ENCODE measurements at places on chromosomes 2 and 18.

- DNase-seq, result no peak
These were observed 19.5 kb downstream of the B3GNT7 start for GRCh38 chr2:231415029-231415428.

DNA sequence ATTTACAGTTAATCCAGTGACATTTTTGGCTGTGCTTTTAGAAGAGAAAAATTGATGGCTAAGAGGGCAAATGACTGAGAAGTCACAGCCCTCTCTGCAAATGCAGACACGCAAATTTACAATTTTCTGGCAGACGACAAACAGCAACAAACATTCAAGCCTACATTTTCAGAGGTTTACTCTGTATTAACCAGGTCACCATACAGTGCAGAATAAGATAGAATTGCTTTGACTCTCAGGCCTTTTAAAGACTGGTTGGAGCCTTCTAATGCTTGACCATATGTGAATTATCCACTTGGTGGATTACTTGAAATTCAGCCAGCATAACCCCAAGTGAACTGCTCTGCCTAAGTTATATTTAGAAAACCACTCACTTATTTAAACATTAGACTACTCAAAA, 280.9 kb upstream of the STON1 start:
- DNase-seq, result no peak

DNA sequence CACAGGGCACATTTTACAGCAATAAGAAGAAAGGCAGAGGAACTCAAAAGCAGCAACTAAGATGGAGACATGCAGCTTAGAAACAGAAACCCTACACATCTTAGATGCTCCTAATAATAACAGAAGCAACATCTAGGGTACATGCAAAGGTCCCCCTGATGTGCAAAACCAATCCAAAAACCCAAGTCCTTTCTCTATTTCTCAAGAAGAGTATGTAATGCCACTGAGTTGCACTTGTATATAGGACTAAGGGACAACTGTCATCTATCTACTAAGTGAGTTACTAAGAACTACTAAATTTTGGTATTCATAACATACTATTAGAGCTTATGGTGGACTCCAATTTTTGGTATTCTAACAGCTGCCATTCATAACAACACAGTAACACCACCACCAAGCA, 28.4 kb downstream of the HNRNPLL start:
- no peak for DNase-seq

DNA sequence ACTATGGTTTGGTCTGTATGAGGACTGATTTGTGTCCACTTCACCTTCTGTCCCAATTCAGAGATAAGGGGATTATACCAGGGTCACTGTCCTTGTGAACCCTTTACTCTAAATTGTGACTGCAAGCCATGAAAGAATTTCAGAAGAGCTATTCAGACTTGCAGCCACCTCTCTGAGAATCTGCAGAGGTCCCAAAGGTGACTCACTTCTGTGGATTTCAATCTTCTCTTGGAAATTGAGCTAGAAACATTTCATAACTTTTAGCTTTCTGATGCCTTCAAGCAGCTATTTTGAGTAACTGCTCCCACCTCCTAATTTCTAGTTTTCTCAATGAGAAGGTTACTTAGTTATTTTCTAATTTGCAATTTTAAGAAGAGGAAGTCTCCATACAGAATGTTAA, 1242.4 kb upstream of the ACVR2A start:
- no peak for DNase-seq

DNA sequence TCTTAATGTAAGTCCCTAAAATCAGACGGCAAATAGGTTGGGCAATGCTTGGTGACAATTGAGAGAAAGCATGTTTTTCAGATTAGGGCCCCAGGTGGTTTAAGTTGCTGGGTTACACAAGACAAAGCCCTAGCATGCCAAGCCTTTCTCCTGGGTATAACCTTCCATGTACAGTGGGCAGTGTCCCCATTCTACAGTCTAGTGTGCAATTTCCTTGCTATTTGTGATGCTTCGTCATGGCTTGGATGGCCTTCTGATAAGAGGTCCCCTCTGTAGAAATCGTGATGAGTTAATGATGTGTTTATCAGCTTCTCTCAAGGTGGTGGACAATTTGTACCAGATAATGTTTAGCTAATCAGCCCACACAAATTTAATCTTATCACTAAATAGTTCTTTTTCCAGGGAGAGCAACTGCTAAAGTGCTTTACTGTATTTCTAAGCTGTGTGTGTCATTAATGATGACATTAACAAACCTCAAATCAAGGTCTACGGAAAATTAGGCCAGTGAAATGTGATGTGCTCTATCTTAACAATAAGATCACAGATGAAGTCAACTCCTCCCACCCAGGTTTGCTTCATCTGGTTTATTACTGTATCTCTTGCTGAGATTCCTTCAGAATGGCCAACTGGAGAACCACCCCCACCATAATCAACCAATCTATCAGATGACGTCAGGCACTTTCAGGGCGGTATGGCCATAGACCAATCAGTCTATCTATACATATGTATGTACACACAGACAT, 61.7 kb downstream of the PLB1 start:
- no peak for DNase-seq

DNA sequence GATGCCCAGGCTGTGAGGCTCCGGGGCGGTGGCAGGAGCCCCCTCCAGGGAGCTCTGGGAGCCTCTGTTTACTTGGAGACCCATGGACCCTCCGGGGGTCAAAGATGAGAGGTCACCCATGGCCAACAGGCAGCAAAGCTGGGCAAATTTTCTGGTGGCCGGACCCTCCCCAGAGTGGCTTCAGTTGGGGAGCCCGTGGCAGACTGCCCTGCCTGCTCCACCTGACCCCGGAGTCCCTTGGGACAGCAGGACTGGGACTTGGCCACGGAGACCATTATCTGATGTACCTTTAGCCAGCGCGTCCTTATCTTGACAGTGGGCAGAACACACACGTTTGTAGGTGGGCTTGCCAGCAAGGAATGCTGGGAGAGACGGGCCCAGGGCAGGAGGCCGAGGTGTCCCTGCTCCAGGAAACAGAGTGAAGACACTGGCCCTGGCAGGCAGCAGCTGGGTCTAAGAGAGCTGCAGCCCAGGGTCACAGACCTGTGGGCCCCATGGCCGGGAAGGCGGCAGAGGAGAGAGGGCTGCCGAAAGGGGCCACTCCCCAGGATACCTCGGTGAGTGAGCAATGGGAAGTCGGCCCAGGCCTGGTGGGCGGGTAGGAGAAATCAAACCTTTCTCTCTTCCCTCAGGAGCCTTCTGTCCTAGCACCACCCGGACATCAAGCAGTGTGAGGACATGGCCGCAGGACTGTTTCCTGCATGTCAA, at the start of the genes ABCG5 and ABCG8:
ABCG5 (minus strand) TSS at position 280 of the 708 bp plus-strand sequence; CDS start at position 120, 160 bp downstream.
ABCG8 (plus strand) TSS at position 412 of the 708 bp plus-strand sequence; CDS start at position 495, 83 bp downstream.
- DNase-seq, result no peak

GRCh38 chr2:111165084-111165483, 44.4 kb downstream of the BCL2L11 start:
- DNase-seq, result no peak

All from activated T-cell treated with anti-CD3 and anti-CD28 coated beads for 4 hours (primary cell).